Endothelial cell of umbilical vein (primary cell): ENCODE measurements at places on chromosomes 2 and 18. TPM values are rescaled to one million over a fixed set of nuclear protein-coding genes. Genes with fewer than 3 reads are reported as not detected.

GRCh38 chr2:69572641-69573040 is 70.9 kb downstream of the AAK1 start:
- H3K4me3 ChIP-seq: no peak overlapping the region
- H3K36me3 ChIP-seq: no peaks in the 10 kb centered on the region
- H3K4me1 ChIP-seq: peaks cover 2% of the 10 kb centered on the region
- DNase-seq: peak; percentile 16
- H3K27me3 ChIP-seq: no peaks in the 10 kb centered on the region
- H3K27ac ChIP-seq: no peak overlapping the region

DNA sequence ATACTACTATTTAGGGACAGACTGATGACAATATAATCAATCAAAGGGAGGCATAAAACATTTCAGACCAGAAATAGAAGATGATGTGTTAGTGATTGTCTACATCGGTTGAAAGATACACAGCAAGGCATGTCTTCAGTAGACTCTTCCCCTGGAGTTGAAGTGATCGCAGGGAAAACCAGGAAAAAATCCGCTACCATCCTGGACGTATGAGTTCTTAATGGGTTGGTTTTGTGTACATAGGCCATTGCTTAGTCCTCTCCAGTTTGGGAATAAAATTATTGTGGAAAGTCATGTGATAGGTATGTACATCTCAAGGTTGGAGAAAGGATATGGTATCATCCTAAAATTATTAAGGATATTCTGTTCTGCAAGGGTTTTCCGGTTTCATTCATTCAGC is 4.3 kb downstream of the APCDD1 start:
- peaks cover 4% of the 10 kb centered on the region for H3K4me1 ChIP-seq
- no peaks in the 10 kb centered on the region for H3K36me3 ChIP-seq
- peaks cover 43% of the 10 kb centered on the region for H3K27me3 ChIP-seq

GRCh38 chr2:229230911-229231310 is 40.2 kb downstream of the PID1 start:
- no peaks in the 10 kb centered on the region for H3K4me1 ChIP-seq
- DNase-seq: no peak
- H3K27ac ChIP-seq: no peak overlapping the region
- H3K36me3 ChIP-seq: no peaks in the 10 kb centered on the region

- DNase-seq: no peak
- H3K4me1 ChIP-seq: no peaks in the 10 kb centered on the region
Measured at GRCh38 chr18:57755473-57756067, 47.5 kb downstream of the ATP8B1 start.

- H3K27ac ChIP-seq: no peak overlapping the region
- no peaks in the 10 kb centered on the region for H3K36me3 ChIP-seq
- H3K4me1 ChIP-seq: peaks cover 4% of the 10 kb centered on the region
- H3K4me3 ChIP-seq: no peak overlapping the region
- H3K27me3 ChIP-seq: no peaks in the 10 kb centered on the region
Measured at GRCh38 chr2:128263902-128264331, 54.8 kb downstream of the HS6ST1 start.

GKN1 gene
- total RNA-seq: not detected in 2 replicates

GRCh38 chr2:63735263-63735662 is 106.4 kb upstream of the UGP2 start:
- no peaks in the 10 kb centered on the region for H3K36me3 ChIP-seq
- H3K27ac ChIP-seq: peak overlapping the region; percentile 40
- H3K4me1 ChIP-seq: peaks cover 32% of the 10 kb centered on the region
- H3K4me3 ChIP-seq: no peak overlapping the region
- DNase-seq: peak; percentile 73

LINC00305 gene
- not detected in 2 replicates for total RNA-seq

ADRA2B gene
- total RNA-seq: not detected in 2 replicates

- H3K27ac ChIP-seq: no peak overlapping the region
- no peaks in the 10 kb centered on the region for H3K36me3 ChIP-seq
- no peaks in the 10 kb centered on the region for H3K4me1 ChIP-seq
- no peak overlapping the region for H3K4me3 ChIP-seq
- no peaks in the 10 kb centered on the region for H3K27me3 ChIP-seq
Measured at GRCh38 chr18:57270156-57270555, 82.2 kb upstream of the ST8SIA3 start.

VSNL1 gene
- not detected in 2 replicates for total RNA-seq

- peak; percentile 63 for DNase-seq
- H3K36me3 ChIP-seq: no peaks in the 10 kb centered on the region
- H3K27ac ChIP-seq: no peak overlapping the region
- no peaks in the 10 kb centered on the region for H3K4me1 ChIP-seq
Measured at GRCh38 chr2:106104332-106105062, 89.6 kb downstream of the UXS1 start.

ATF2 gene
- total RNA-seq: 55.9 and 57.1 TPM in 2 replicates

CXCR4 gene
- total RNA-seq: 52.4 and 81.0 TPM in 2 replicates

DNA sequence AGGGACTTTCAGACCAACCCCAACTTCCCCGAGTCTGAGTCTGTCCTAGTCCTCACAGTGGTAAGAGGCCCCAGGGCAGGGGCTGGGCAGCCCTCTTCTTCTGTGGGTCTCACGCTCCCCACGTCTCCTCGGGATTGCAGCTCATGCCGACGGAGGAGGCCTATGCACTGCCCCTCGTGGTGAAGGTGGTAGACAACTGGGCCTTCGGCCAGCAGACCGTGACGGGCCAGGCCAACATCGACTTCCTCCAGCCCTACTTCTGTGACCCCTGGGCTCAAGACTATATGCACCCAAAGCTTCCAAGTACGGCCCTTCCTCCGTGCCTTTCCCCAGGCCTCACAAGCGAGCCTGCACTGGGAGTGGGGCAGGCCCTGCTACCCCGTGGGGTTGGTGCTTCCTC is 44.3 kb downstream of the LMAN2L start:
- no peaks in the 10 kb centered on the region for H3K4me1 ChIP-seq
- no peaks in the 10 kb centered on the region for H3K36me3 ChIP-seq
- no peaks in the 10 kb centered on the region for H3K27me3 ChIP-seq
- no peak for DNase-seq
- H3K27ac ChIP-seq: no peak overlapping the region

CCDC178 gene
- total RNA-seq: 0.80 and 1.3 TPM in 2 replicates

DNA sequence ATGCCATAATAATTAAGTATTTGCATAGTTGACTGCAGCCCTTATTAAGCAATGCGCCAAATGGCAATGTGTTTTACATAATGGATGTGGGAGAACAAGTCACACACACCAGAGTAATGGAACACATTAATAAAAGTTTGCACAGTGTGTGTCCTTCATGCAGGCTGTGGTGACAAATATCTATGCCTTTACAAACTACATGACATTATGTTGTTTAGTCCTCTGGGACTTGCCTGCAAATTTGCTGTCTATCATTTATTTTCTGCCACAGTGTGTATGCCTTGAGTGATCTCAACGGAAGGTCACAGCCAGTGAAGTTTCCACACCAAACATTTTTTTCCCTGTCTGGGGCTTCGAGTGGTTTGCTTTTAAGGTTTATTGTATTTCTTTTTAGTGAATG is 175.2 kb upstream of the TMEFF2 start:
- no peak overlapping the region for H3K4me3 ChIP-seq
- no peaks in the 10 kb centered on the region for H3K27me3 ChIP-seq
- H3K36me3 ChIP-seq: no peaks in the 10 kb centered on the region
- H3K4me1 ChIP-seq: no peaks in the 10 kb centered on the region

SERPINB13 gene
- not detected in 2 replicates for total RNA-seq

- no peaks in the 10 kb centered on the region for H3K36me3 ChIP-seq
- no peak for DNase-seq
- no peaks in the 10 kb centered on the region for H3K4me1 ChIP-seq
- no peak overlapping the region for H3K27ac ChIP-seq
- H3K27me3 ChIP-seq: no peaks in the 10 kb centered on the region
- no peak overlapping the region for H3K4me3 ChIP-seq
Measured at GRCh38 chr2:211237586-211238275, 681.3 kb downstream of the CPS1 start.

DNA sequence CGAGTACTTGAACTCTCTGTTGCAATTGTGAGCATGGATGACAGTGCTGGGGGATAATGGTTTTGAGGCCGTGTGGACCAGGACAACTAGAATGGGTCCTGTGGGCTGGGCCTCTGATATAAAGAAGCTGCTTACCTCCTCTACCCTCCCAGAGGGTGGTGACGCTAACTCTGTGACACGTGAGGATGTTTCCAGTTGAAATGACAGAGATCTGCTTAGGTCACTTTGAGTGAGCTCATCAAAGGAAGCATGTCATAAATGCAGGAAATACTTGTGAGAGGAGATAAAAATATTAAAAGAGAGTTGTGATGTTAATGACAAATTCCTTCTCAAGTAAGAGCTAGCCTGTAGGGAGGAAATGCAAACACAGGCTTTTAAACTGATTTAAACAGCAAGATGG is 16.4 kb downstream of the RMC1 start:
- no peak overlapping the region for H3K4me3 ChIP-seq
- peak; percentile 43 for DNase-seq
- peaks cover 24% of the 10 kb centered on the region for H3K36me3 ChIP-seq
- peaks cover 26% of the 10 kb centered on the region for H3K4me1 ChIP-seq
- H3K27ac ChIP-seq: peak overlapping the region; percentile 57
- no peaks in the 10 kb centered on the region for H3K27me3 ChIP-seq

- DNase-seq: no peak
- no peaks in the 10 kb centered on the region for H3K4me1 ChIP-seq
- H3K27ac ChIP-seq: no peak overlapping the region
- H3K4me3 ChIP-seq: no peak overlapping the region
Measured at GRCh38 chr2:60560734-60561644, 7.5 kb upstream of the BCL11A start.

DTNA gene
- 15.3 and 16.8 TPM in 2 replicates for total RNA-seq

MSTN gene
- total RNA-seq: not detected in 2 replicates

GRCh38 chr2:238702276-238703052 is 145.4 kb upstream of the TWIST2 start:
- H3K4me1 ChIP-seq: no peaks in the 10 kb centered on the region
- DNase-seq: no peak
- H3K4me3 ChIP-seq: no peak overlapping the region

GRCh38 chr2:169366066-169366465 is 3.7 kb upstream of the LRP2 start:
- H3K36me3 ChIP-seq: no peaks in the 10 kb centered on the region
- H3K27ac ChIP-seq: no peak overlapping the region
- H3K27me3 ChIP-seq: peaks cover 22% of the 10 kb centered on the region
- no peak for DNase-seq
- H3K4me1 ChIP-seq: peaks cover 35% of the 10 kb centered on the region

GRCh38 chr18:11658989-11659388 is 30.1 kb upstream of the GNAL start:
- H3K27me3 ChIP-seq: no peaks in the 10 kb centered on the region
- no peak for DNase-seq
- H3K27ac ChIP-seq: no peak overlapping the region

- no peak for DNase-seq
- no peaks in the 10 kb centered on the region for H3K27me3 ChIP-seq
- H3K36me3 ChIP-seq: no peaks in the 10 kb centered on the region
- H3K4me3 ChIP-seq: no peak overlapping the region
- H3K4me1 ChIP-seq: no peaks in the 10 kb centered on the region
Measured at GRCh38 chr2:31066551-31066950, 71.7 kb downstream of the GALNT14 start.

- no peak overlapping the region for H3K4me3 ChIP-seq
- H3K27ac ChIP-seq: no peak overlapping the region
- no peak for DNase-seq
Measured at GRCh38 chr2:190504912-190505311, 29.6 kb downstream of the NEMP2 start.

PRSS56 gene
- not detected in 2 replicates for total RNA-seq

- H3K27me3 ChIP-seq: no peaks in the 10 kb centered on the region
- H3K4me3 ChIP-seq: no peak overlapping the region
- H3K36me3 ChIP-seq: no peaks in the 10 kb centered on the region
- H3K27ac ChIP-seq: no peak overlapping the region
- peaks cover 16% of the 10 kb centered on the region for H3K4me1 ChIP-seq
- peak; percentile 52 for DNase-seq
Measured at GRCh38 chr2:72824224-72824842, 1.5 kb downstream of the EXOC6B start.

DNA sequence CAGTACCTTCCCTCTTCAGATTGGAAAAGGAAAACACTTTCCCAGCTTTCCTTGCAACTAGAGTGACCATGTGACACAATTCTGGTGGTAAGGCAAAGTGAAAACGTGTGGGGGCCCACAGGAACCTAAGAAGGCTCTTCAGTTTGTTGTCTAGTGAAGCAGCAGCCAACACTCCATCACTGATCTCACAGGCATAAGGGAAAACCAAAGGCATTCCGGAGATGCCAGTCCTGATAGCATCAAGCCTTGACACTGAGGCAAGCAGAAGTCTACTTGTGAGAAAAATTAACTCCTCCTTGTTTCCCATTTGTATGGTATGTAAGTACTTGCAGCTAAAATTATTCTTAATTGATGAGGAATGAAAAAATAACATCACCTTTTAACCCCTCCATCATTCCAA is 88.3 kb downstream of the ETAA1 start:
- no peak overlapping the region for H3K27ac ChIP-seq
- no peak overlapping the region for H3K4me3 ChIP-seq
- peak; percentile 32 for DNase-seq
- no peaks in the 10 kb centered on the region for H3K36me3 ChIP-seq

GRCh38 chr2:15367205-15367604 is 193.9 kb downstream of the NBAS start:
- no peak for DNase-seq
- no peaks in the 10 kb centered on the region for H3K27me3 ChIP-seq

GPR155 gene
- total RNA-seq: 1.5 and 1.7 TPM in 2 replicates

- H3K27me3 ChIP-seq: no peaks in the 10 kb centered on the region
- H3K4me1 ChIP-seq: no peaks in the 10 kb centered on the region
- H3K27ac ChIP-seq: no peak overlapping the region
Measured at GRCh38 chr2:210884227-210884626, 327.8 kb downstream of the CPS1 start.

ABCG8 gene
- not detected in 2 replicates for total RNA-seq

DNA sequence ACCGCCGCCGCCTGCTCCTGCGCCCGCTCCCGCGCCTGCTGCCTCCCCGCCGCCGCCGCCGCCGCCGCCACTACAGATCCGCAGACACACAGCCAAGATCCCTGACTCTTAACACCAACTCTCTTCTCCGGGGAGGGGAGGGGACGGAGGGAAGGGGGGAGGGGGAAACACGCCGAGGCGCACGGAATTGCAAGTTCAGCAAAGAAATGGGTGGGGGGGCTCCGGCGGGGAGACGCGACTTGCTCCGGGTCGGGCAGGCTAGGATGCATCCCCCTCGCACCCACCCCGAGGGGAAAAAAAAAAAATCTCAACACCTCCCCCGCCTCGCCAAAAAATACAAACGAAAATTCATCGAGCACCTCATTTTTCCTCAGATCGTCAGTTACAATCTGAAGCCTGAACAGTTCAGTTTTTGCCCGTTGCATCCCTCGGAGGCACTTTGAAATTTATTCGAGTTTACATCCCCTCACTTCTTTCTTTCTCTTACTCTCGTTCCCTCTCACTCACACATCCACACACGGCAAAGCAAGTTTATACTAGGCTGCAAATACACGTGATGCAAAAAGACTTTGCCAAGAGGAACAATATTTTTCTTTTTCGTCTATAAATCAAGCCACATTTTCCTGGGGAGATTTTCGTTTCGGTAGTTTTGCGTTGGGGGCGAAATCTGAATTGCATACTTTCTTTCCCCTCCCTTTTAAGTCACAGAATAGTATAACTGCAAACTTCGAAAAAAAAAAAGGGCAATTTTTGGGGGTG is at the start of gene TCF4:
Gene TCF4, minus strand, starts transcription at position 82 of the 759 bp plus-strand sequence. CDS start 1,076 bp downstream, outside the sequence.
- no peaks in the 10 kb centered on the region for H3K27me3 ChIP-seq
- H3K27ac ChIP-seq: peak within 1 kb of the TSS; percentile 96
- peak; percentile 66 for DNase-seq

GRCh38 chr2:8550481-8550880 is 131.4 kb upstream of the ID2 start:
- H3K36me3 ChIP-seq: no peaks in the 10 kb centered on the region
- H3K27ac ChIP-seq: no peak overlapping the region
- H3K4me1 ChIP-seq: no peaks in the 10 kb centered on the region
- H3K4me3 ChIP-seq: no peak overlapping the region

UGT1A8 gene
- total RNA-seq: not detected in 2 replicates

- no peaks in the 10 kb centered on the region for H3K27me3 ChIP-seq
- no peak overlapping the region for H3K27ac ChIP-seq
- no peak overlapping the region for H3K4me3 ChIP-seq
- no peaks in the 10 kb centered on the region for H3K36me3 ChIP-seq
Measured at GRCh38 chr2:234348081-234348480, 148.8 kb downstream of the ARL4C start.
